ENCODE measurements at places on chromosomes 7 and 10.

DNA sequence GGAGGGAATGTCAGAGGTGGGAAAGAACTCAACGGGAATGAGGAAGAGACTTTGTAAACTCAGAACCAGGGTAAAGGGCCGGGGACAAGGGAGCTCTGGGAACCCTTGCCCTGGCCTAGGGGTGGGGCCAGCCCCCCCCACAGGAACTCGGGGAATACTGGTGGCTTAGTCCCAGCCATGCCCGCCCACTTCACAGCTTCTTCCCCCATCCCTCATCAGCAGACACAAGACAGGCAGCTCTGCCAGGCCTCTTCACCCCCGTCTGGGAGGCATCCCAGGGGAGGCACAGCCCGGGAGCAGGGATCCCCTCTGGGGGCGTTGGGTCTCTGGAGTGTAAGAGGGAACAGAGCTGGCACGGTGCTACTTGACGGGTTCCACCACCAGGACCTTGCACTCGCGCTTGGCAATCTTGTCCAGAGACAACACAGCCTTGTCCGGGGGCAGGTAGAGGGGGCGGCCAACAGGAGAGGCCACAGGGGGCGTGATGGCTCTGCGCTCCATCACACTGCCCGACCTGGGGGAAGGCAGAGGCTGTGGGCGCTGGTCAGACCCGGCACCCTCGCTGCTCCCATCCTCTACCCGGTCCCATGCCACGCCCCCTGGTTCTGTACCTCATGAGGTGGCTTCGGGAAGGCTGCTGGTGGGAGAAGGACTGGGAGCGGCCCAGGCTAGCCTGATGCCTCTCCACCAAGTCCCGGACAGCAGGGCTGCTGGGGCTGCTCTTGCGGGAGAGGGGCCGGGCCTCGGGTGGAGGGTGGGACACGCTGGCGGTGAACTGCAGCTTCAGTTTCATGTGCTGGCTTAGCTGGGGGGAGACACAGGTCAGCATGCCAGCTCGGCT is 3.7 kb downstream of the TRAPPC14 start:
- peaks cover 54% of the 10 kb centered on the region for H3K36me3 ChIP-seq
- no peak overlapping the region for H3K4me3 ChIP-seq
- no peaks in the 10 kb centered on the region for H3K27me3 ChIP-seq
- no peak for DNase-seq
- H3K4me1 ChIP-seq, result peaks cover 5% of the 10 kb centered on the region

DNA sequence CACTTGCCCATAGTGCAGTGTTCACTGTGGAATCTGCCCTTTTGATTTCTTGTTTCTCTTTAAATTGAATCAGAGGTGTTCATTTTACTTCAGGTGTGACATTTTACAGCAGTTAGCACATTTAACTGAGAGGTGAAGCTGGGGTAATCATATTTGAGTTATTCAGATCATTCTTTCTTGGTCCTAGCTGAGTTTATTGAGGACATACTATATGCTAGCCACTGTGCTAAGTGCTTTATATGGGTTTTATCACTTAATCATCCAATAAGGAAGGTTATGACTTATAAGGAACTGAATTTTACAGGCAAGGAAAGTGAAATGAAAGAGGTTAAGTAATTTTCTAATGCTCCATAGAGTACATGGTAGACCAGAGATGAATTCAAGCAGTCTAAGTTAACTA is 79.7 kb downstream of the PON1 start:
- no peaks in the 10 kb centered on the region for H3K4me1 ChIP-seq
- no peak for DNase-seq
- no peak overlapping the region for H3K27ac ChIP-seq
- no peaks in the 10 kb centered on the region for H3K27me3 ChIP-seq
- H3K36me3 ChIP-seq, result no peaks in the 10 kb centered on the region

DNA sequence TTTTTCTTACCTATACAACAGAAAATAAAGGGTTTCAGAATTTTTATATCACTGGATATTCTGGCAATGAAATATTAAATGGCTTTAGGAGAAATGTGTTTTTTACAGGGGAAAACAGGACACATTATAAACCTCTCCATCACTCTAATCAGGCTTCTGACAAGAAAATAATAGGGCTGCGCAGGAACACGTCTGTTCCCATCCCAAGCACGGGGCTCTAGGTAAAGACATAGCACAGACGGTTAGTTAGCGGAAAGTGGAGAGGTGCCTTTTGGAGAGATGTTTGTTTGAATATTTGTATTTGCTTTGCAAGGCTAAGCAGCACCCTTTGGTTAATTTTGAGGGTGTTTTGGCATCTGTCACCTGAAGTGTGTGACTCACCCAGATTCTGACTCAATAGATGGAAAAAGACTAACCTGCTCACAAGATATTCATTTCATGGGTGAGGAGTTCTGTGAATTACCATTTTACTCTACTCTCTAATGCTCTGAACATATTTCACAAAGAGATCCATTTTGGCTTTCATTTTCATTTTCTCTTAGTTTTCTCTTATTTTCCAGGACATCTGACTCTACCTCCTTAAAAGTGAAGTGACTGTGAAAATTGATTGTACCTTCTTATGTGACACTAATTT is 174.5 kb upstream of the AKR1E2 start:
- DNase-seq, result no peak
- no peak overlapping the region for H3K4me3 ChIP-seq
- H3K36me3 ChIP-seq, result no peaks in the 10 kb centered on the region
- no peaks in the 10 kb centered on the region for H3K27me3 ChIP-seq
- H3K27ac ChIP-seq, result no peak overlapping the region

DNA sequence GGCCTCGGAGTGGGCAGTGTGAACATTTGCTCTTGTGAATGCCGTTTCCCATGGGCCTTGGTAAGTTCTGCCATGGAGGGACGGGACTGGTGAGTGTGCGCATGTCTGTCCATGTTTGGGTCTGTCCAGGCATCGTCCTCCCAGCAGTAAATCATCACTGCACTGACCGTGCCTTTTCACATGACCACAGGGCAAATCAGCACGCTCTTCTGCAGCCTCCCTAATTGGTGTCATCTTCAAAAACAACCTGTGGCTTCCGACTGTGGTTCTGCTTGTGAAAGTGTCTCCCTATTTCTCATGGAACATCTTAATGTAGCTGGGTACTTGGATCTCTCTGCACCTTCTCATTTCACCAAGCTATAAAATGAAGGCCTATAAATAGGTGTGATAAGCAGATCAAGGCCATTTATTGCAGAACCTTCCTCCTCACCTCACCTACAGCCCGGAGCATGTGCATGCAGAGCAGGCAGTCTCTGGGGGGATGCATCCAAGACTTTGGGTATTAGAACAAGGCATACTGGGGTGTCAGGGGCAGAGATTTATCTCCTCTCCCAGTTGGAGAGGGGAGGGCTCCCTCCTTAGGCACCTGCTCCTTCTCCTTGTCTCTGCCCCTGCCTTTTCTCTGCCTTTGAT is 77.4 kb downstream of the RBM20 start:
- no peak overlapping the region for H3K27ac ChIP-seq
- H3K4me1 ChIP-seq, result no peaks in the 10 kb centered on the region
- no peaks in the 10 kb centered on the region for H3K27me3 ChIP-seq
- no peaks in the 10 kb centered on the region for H3K36me3 ChIP-seq
- no peak for DNase-seq

GRCh38 chr10:36507715-36508114 is 617.7 kb upstream of the ANKRD30A start:
- no peaks in the 10 kb centered on the region for H3K4me1 ChIP-seq
- DNase-seq, result no peak
- no peak overlapping the region for H3K4me3 ChIP-seq
- H3K36me3 ChIP-seq, result no peaks in the 10 kb centered on the region

- no peak for DNase-seq
- H3K27me3 ChIP-seq, result peaks cover 2% of the 10 kb centered on the region
- no peaks in the 10 kb centered on the region for H3K36me3 ChIP-seq
- H3K4me1 ChIP-seq, result no peaks in the 10 kb centered on the region
Observed at GRCh38 chr7:140639366-140640053, 1.1 kb downstream of the DENND2A start.

Measured in RWPE2 (cell line).